ENCODE measurements at places on chromosomes 16 and 17.

DNA sequence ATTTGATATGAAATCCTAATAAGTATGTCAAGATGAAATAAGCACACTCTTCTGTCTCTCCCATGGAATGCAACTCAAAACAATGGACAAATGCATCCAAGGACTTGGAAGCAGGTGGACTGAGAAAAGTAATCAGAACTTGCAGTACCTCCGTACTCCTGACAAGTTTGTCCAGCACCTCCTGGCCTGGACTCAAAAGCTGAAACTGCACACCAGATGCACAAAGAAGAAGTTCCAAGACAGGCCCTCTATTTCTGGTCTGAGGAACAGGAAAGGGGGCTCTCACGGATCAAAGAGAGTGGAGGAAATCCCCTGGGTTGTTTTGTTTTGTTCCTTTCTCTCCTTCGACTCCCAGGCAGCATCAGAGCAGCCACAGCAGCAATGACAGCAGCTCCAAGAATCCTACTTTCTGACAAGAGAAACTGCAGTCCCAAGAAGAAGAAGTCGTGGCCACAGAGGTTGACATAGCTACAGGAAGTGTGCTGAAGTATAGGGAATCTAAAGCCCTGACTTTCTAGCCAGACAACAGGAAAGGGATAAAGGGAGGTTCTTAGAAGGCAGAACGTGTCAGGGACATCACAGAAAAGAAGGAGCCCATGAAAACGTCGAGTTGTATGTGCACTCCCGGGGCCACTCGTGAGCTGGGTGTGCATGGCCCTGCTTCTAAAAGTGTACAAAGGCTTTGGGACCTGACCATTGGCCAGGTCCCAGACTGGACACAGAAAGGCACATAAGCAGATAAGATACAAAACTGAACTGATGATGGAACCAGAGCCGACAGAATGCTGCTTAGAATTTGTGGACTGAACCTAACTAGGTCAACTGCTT is 29.3 kb downstream of the AKAP10 start:
- DNase-seq = no peak

GRCh38 chr17:73194514-73195222 is 1.8 kb downstream of the COG1 start:
- no peak for DNase-seq

DNA sequence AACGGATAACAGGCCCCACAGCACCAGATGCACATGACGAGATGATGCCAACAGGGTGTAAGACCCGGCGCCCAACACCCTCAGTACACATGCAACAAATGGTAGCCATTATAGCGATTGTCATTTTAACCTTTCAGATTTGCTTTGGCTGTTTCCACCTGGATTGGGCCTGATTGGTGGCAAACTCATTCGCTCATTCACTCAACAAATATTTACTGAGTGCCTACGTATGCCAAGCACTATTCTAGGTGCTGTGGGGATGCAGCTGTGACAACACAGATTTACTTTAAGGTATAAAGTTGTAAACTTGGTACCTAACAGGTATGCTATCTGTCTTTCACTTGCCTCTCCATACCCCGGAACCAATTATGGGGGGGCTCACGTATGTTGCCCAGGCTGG is 66.8 kb downstream of the SRCIN1 start:
- no peak for DNase-seq

DNA sequence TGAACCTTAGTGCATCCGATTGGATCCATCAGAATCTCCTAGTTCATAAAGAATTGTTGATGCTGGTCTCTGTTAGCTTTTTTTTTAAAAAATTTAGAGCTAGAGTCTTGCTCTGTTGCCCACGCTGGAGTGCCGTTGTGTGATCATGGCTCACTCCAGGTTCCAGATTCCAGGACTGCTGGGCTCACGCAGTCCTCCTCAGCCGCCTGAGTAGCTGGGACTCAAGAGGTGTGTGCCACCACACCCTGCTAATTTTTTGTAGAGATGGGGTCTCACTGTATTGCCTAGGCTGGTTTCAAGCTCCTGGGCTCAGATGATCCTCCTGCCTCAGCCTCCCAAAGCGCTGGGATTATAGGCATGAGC is 8.0 kb downstream of the TCF25 start:
- no peak for DNase-seq

- DNase-seq = no peak
These were observed 95.2 kb upstream of the AXIN2 start for GRCh38 chr17:65656390-65657250.

DNA sequence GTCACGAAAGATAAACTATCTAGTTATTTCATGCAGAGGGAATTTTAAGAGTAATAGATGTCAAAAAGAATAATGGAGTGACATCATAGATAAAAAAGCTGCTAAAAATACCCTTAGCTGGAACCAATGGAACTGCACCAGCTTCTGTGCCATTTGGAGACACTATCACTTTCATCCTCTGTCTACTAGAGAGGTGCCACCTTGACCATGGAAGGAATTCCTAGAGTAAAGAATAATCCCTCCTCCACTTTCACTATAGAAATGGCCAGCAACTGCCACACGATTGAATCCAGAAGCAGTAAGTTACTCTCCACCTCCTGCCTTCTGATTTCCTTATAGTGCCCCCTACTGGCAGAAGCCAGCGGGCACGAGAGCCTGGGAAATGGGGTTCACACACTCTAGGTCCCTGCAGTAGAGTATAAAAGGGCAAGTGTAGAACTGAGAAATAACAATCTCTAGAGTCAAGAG is 2.8 kb upstream of the ALDH3A2 start:
- no peak for DNase-seq

DNA sequence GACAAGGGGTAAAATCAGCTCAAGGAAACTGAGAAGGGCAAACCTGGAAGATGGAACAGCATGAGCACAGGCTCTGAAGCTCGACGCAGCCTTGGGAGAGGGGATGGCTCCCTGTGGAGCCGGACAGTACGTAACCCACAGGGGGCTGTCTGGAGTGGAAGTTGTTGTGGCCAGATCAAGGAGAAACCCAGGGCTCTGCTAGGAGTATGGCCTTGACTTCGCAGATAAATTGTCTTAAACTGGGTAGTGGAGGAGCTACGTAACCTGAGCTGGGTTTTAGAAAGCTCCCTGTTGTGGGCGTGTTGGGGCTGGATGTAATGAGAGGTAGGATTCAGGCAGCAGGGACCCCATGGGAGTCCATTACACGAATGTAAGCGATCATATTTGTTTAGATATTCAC is 25.5 kb upstream of the AXIN2 start:
- no peak for DNase-seq

Measured in NCI-H524 treated with DMSO at 0.1 percent for 48 hours (cell line).